ENCODE measurements at places on chromosomes 5 and 9.

GRCh38 chr9:133379153-133380086 is 3.3 kb downstream of the STKLD1 start:
- no peak for DNase-seq

DNA sequence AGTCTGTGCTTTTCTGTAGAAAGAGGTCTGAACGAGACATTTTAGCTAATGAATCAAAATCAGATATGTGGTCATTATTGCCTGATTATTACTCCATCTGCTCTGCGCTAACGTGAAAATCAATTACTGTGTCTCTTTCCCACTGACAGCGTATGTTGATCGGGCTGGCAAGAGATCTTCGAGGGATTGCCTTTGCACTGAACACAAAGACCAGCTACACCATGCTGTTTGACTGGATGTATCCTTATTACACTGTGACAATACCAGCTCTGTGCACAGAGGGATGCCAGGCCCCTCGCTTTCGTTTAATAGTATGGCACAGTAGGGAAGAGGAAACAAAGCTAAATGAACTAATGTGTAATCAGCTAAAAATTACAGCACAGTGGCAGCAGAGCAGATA is 103.7 kb upstream of the TLX3 start:
- no peak for DNase-seq

GRCh38 chr9:34343605-34344004 is 14.2 kb downstream of the NUDT2 start:
- no peak for DNase-seq

DNA sequence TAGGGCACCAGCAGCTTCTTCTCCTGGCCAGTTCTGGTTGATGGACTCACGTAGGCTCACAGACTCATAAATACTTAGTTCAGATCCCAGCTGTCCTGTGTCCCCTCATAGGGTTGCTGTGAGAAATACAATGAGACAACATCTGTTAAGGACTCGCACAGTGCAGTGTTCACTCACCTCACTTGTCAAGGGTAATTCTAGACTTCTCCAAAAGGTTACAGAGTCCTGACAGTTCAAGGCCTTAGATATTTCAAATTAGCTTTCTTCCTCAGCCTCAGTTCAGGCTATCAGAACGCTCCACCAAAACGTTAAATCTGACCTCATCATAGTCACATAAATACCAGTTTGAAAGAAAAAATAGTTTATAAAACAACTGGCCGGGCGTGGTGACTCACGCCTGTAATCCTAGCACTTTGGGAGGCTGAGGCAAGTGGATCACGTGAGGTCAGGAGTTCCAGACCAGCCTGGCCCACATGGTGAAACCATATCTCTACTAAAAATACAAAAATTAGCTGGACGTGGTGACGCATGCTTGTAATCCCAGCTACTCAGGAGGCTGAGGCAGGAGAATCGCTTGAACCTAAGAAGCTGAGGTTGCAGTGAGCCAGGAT is 106.3 kb downstream of the UGCG start:
- DNase-seq = no peak

DNA sequence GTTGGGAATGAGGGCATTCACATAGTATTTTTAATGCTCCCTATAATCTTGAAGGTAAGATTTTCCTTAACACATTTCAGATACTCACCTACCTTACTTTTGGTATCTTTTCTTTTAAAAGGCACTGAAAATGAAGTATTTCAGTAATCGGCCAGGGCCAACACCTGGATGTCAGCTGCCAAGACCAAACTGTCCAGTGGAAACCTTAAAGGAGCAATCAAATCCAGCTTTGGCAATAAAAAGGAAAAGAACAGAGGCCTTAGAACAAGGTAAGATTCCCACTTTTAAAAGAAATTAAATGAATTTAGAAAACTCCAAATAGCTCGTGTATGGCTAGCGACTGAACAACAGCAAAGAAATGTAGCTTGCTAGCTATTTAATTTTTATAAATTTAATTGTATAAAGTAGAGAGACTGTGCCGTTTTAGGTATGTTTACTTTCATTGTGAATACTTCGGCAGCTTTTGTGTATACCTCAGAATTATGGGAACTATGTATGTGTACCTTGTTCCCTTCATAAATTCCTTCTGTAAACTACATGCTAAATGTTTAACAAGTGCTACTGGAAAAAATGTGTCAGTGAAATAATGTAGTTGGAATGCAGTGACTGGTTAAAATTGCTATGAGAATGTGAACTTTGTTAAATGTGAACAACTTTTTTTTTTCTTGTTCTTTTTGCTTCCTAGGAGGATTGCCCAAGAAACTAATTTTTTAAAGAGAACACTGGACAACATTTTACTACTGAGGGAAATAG is 41.9 kb downstream of the CDK7 start:
- no peak for DNase-seq

DNA sequence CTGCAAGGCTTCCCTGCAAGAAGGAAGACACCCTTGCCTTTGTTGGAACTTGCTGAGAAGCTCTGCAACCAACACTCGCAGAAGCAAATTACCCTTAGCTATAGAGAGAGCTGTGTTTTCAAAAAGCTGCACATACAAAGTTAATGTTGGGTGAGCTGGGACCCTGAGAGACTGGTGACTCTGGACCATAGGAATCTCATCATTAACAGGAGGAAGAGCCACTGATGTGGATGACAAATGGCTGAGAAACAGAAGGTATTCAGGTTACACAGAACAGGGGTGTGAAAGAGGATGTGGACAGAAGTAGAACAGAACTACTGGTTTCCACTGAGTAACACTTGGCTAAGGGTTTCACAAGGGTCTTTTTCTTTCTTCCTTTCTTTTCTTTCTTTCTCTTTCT is 493.5 kb downstream of the IRX1 start:
- DNase-seq = no peak

- DNase-seq = no peak
These were observed 47.0 kb upstream of the CHD1 start for GRCh38 chr5:98975682-98976407.

DNA sequence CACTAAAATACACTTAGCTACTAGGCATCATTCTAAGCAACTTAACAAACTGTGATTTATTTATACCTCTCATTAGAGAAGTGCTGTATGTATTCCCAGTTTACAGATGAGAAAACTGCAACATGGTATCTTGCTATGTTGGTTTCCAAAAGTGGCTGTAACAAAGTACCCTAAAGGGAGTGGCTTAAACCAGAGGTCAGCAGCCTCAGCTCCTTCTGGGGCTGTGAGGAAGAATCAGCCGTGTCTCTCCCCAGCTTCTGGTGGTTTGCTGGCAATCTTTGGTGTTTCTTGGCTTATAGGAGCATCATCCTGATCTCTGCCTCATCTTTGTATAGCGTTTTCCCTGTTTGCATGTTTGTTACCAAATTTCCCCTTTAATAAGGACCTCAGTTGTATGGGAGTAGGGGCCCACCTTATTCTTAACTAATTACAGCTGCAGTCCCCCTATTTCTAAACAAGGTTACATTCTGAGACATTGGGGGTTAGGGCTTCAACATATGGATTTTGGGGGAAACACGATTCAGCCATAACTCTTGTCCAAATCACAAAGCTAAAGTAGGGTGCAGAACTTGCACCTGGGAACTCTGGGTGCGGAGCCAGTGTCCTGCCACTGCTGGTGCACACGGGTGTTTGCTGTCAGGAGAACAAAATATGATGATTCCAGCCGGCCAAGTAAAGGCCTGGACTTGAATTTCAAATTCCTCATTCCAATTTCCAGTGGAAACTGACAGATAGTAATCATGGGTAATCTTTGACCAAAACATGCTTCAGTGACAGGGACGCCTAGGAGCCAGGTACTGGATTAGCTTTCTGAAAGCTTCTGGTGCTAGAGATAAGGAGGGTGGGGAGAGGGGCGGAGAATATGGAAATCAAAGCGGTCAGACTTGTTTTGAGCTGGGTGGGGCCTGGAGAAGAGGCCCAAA is 43.3 kb downstream of the RAI14 start:
- no peak for DNase-seq

Data from chondrocyte (in vitro differentiated cells).